ENCODE measurements at places on chromosomes 11 and 22.
A peak's percentile ranks its signal among the peaks of the same experiment; 100 is the strongest.

GRCh38 chr11:70483917-70484316 lies 85.6 kb downstream of the CTTN start:
- no peak for DNase-seq

- no peak for DNase-seq
These were observed 41.6 kb upstream of the DMC1 start for GRCh38 chr22:38611559-38611958.

DNA sequence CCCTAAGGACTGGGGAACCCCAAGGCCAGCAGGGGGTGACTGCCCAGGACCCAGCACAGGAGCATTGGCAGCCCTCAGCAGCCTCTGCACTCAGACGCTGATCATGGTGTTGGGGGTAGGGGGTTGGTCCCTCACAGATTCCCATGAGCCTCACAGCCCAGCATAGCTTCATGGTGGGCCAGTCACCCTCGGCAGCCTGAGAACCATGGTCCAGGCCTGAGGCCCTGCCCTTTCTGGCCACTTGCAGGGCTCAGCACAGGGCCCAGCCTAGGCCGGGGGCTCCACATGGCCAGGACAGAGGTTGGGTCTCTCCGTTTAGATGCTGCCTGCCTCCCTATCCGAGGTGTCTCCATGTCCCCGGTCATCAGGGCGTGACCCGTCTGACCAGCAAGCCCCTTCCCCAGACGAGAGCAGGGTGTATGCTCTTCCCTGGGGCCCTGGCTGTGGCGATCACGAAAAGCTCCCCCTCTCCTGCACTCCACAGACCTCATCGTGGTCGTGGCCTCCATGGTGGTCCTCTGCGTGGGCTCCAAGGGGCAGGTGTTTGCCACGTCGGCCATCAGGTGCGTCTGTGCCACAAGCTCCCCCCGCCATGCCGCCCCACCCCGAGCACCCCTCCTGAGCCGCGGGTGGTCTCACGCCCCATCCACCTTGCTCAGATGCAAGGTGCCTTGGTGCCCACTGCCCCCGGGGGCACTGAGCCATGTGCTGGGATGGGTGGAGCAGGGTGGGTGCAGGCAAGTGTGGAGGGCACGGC lies 126.2 kb downstream of the KCNQ1 start:
- no peak for DNase-seq

DNA sequence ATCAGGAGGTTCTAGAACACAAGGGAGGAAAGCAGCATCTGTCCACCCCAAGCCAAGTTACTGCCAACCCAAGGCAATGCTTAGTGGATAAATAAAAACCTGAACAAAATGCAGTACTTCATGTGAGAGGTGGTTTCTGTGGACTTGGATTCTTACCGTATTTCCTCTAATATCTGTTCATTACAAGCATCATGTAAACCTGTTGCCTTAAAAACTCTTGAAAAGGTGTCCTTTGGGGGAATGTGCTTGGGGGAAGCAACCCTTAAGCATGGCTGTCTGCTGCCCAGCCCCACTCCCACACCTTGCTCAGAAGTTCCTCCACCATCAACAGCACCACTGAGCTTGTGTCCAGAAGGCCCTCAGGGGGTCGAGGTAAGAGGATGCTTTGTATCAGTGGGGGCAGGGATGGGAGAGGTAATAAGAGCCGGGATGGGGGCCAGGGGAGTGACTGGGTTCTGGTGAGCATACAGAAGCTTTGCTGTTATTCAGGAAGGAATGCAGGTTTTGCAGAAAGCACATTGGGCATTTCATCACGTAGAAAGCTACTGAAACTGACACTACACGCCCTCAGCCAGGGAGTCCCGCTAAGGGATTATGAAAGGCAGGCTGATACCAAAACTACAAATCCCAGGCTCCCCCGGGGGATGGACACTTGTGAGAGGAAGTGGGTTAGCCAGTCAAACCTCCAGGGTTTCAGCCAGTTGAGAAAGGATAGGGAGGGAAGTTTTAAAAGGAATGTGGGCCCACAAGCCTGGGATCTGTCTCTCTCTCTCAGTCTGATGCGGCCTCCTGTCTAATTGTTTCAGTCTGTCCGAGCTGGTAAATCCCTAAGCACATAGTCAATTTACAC lies 52.0 kb downstream of the KCNJ1 start:
- peak; percentile 60 for DNase-seq

- DNase-seq: no peak
These were observed 42.0 kb downstream of the CECR2 start for GRCh38 chr22:17411213-17411612.

DNA sequence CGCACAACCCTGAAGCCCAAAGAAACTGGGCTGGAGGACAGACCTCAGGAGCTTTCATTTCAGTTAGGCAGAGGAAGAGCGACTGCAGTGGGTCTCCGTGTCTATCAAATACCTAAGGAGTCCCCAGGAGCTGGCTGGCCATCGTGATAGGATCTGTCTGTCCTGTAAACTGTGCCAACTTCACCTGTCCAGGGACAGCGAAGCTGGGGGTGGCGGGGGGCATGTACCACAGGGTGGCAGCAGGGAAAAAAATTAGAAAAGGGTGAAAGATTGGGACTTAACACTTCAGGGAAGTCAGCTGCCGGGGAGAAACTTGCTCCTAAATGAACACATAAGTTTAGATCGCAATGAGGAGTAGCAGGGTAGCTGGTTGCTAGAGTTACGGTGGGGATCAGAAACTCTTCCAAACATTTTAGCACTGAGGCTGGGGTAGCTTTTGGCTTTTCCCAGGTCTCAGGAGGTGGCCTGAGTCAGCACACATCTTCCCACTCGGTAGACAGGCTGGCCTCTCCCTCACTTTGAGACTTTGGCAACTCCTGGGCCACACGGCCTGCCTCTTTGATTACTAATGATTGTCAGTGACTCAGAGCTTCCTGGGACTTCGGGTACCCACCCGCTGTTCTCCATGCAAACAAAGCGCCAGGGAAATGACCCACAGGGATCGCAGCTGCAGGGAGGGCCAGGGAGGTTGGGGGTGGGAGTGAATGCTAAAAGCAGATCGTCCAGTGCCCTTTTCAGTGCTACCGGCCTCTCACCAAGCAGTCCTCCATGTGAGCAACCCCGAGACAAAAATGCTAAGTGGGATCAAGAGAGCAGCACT lies 2.9 kb upstream of the MTFP1 start:
- peak; percentile 96 for DNase-seq

DNA sequence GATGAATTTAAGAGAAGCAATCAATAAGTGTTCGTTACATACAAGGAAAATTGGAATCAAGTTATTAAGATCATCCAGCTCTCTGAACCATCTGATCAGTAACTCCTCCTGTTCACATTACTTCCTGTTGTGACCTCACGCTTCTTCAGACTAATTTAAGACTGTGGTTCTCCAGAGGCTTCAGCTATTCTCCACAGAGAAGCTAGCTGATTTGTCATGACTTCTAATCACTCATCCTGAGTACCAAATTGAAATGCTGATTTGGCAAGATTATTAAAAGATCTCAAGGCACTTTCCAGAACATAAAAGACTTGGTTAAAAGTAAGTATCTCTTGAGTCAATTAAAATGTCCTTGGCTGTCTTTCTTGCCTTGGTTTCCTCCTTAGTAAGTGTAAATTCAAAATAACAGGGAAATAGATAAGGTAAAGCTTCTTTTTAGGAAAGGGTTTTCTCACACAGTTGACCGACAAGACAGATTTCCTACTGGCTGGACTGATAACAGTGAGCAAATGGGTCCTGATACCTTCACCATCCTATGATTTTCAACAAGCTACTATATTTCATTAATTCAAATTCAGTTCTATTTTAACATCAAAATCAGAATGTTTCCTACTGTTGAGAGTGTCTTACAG lies 38.5 kb downstream of the GAB2 start:
- DNase-seq: no peak

DNA sequence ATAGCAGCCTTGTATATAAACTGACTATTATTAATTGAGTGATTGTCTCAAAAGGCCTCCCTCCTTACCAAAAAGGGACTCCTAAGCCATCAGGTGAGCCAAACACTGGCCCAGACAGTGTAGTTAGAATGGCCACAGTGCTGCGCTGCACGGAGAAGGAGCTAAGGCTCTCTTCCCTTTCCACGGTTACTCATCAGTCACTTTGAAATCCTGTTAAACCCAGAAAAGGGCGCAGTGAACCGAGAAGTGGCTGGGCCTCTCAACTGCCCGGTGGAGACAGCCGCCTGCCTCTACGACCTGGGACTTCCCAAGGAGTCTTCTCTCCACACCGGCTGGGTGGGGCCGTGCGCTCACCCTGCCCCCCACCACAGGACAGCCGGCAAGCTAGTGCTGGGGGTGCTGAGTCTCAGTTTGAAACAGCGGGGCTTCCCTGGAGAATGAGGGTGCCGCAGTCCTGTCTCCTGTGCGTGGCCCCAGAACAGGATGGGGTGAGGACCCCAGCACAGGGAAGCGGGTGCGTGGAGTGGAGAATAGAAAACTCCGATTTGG lies 1.3 kb downstream of the MYH9 start:
- DNase-seq: no peak

DNA sequence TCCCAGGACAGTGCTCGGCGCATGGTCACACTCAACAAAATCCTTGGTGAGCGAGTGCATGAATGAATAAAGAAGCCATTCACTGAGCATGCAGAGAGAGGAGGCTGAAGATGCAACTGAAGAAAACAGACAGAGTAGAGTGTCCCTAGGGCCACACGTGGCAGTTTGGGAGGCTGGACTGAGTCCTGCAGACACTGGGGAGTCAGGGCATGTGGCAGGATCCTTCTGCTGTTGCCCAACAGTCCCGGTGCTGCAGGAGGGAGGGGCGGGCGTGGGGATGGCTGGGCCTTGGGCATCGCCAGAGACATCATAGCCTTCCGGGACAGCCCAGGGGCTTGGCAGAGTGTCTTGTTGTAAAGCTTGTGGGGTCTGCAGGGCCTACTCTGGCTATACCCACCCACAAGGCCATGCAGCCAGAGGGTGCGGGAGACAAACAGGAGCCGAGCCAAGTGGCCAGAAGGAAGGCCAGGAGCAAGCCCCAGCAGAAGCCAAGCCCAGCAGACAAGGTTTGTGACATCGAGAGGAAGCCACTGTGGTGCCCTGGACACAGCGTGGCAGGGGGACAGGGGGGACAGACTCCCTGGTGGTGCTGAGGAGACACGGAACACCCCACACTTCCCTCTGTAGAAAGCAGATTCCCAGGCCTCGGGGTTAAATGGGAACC lies 26.7 kb upstream of the FBLN1 start:
- DNase-seq: no peak

DNA sequence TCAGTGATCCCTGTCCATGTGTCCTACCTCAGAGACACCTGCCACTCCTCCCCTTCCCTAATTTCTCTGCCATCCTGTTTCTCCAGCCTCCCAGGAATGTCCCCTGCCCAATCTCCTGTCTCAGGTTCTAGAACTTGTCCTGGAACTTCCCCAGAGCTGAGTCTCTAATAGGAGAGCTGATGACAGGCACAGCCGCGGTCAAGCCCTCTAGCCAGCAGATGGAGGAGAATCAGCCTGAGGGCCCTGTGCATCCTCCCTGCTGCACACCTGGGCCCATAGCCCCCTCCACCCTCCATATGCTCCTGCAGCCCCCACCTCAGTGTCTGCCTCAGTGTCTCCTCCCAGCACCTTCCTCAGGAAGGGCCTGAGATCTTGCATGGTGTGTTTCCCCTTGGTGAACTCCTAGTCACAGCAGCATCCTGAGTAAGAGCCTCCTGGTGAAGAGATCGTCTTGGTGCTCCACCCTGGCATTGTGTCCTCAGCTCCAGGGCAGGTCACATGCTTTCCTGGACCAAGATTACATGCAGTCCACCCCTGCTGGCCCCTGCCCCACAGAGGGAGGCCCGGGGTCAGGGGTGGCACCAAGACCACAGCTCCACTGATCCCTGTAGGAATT lies 43.9 kb upstream of the VPREB1 start:
- DNase-seq: no peak

- no peak for DNase-seq
These were observed 863 bp downstream of the YIF1A start for GRCh38 chr11:66287889-66288670.

DNA sequence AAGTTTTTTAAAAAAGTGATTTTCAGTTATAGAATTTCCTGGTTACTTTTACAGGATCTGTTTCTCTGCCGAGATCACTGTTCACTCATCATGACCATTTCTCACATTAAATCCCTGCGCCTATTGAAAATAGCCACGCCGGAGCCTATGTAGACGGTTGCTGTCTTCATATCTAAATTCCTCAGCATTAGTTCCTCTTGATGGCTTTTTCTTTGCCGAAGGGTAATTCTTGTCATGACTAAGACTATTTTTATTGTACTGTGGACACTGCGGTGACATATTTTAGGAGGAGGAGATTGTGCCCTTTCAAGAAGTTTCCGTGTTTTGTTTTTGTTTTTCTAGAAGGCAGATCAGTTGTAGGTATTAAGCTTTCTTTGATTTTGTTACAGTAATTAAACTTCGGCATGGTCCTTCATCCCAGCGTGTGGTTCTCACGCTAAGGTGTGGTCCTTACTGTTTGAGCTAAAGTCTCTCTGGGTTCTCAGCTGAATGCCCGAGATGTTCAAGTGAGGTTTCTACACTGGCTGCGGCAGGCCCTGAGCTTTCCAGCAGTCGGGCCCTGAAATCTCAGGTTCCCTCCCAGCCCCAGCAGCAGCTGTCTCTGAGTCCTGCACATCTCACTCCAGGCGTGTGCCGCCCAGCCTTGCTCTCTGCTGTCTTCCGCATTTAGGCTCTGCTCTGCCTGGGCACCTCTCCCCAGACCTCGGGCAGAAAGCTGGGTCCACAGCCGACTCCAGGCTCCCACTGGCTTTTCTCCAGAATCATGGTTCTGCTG lies 1110.5 kb downstream of the TBC1D22A start:
- DNase-seq: no peak

- no peak for DNase-seq
These were observed 1.8 kb upstream of the RASGRP2 start for GRCh38 chr11:64745521-64746328.

GRCh38 chr11:72430741-72431570 lies 3.4 kb downstream of the CLPB start:
- DNase-seq: peak; percentile 52

GRCh38 chr11:118929501-118930093 lies 3.9 kb upstream of the BCL9L start:
- peak; percentile 66 for DNase-seq

DNA sequence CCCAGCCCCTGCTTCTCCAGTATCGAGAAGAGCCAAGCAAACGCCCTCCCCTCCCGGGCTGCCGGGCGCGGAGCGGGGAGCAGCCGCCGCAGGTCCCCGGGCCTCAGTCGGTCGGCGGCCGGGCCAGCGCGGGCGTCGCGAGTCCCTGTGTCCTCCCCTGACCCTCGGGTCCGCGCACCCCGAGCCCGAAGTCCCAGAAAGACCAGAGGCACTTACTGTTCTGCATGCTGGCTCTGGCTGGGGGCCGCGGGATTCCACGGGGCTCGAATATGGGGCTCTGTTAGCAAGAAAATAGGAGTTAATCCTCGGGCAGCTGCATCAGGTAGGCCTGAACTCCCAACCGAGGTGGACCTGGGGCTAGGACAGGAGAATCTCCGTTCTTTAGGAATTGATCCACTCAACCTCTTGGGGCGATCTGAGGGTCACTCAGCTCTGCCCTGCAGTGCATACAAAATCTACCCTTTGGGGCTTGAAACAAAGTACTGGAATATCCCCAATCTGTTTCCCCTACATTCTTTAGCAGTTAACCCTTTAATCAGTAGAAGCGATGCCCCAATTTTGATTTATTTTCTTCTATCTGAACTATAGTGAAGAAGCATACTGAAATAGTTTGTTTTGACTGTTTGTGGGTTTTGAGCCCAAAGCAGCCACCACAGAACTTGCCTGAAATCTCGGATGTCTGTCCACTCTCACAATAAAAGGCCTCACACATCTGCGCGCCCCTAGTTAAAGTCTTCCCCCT lies 4.8 kb downstream of the PAX6 start:
- no peak for DNase-seq

All from bronchial epithelial cell (primary cell).